ENCODE measurements at places on chromosomes 3 and 15.

DNA sequence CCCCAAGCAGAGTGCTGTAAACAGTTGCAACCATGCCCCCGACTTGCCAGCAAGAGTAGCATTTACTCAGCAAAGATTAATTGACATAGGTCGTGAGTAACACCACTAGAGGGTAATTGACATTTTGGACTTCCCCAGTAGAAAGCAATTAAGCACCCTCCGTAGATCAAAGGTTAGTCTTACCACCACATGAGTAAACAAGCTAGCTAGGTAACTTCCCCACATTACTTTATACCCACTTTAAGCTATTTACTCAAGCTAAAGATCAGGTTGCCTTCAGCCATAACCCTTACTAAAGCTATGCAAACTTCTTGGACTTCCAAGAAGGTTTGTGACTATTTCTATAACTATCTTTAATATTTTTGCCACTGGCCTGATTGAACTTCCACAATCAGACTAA, 1072.7 kb downstream of the OTOL1 start:
- no peak for DNase-seq

DNA sequence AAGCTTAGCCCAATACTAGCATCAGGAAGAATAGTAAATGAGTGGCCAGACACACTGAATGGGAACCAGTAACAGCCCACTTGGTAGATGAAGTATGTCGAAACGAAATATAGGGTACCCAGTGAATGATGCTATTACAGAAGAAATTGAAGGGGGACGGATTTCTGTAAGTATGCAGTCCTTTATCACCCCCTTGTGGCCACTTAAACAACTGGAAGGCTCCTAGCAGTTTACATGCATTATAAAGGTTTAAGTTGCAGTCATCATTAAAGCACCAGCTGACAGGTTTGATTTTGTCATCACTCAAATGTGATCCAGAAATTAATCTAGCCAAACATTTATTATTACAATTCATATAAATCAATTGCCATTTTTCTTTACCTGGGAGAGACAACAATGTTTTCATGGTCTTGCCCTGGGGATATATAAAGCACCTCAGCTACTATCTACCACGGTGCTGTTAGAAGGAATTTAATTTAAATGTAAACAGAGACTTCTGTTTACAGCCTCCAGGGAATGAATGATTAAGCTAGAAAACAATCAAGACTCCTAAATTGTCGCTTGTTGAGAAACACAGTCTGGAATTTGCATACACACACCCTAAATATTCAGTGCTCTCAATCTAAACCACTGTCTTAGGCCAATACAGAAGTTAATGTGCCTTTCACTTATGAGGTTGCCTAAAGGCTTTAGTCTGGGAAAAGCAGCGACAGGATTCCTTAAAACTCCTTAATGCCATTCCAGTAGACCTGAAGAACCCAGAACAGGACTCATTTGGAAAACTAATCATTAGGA, 7.8 kb downstream of the EIF1B start:
- DNase-seq: peak; percentile 71

GRCh38 chr15:101489599-101490407, at the start of gene PCSK6:
Gene PCSK6, minus strand, starts transcription at chr15:101489707. Its CDS starts 37 bp downstream, at chr15:101489670.
- no peak for DNase-seq

- DNase-seq: no peak
Measured at GRCh38 chr3:196585044-196585757, 16.7 kb downstream of the FBXO45 start.

DNA sequence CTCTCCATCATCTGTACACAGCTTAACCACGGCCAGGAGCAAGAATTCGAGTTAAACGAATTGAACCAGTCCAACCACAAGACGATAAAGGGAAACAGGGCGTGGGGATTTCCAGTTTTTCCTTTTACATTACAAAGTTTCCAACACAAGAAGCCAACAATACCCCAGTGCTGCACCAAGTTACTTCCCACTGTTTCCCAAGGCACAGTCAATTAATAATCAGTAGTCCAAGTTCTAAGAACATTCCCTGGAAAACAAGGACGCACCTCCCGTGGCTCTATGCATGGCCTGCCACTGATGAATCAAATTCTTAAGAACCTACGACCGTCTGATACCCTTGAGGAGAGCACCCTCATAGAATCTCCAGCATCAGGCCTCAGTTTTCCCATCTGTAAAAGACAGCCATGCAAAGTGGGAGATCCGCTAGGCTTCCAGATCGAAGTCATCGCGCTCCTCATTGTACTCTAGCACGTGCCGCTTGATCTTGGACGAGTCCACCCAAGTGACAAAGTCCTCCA, 774 bp downstream of the IMP3 start:
- DNase-seq: peak; percentile 36

DNA sequence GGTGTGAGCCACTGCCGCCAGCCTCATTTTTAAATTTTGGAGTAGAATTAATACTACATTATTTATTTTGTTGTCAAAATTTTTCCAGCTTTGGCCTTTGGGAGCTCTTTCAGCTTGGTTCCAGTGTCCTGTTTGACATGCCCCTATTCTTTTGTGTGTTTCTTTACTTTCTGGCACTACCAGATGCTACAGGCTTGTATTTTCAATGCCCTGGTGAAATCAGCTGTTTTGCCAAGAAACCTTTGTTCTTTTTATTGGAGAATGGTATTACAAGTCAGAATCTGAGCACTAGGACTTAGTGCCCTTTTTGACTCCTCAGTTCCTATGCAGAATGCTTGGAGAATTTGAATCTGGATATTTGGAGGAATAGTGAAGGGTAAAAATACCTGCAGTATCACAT, 26.6 kb downstream of the RNF111 start:
- no peak for DNase-seq

DNA sequence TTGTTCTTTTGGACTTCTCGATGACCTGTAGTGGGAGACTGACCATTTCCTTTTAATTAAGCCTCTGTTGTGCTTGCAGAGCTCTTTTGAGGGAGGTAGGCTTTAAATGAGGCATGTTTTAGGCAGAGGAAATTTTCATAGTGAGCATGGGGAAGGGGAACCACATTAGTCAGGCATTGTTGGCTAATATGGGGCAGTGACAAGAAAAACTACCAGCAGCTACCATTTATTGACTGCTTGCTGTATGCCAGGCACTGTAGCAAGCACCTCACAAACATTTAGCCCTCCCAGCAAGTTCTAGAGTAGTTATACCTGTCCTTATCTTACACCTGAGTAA, 10.9 kb downstream of the ATG7 start:
- no peak for DNase-seq

GRCh38 chr3:124257336-124257864, 265.5 kb upstream of the ROPN1 start:
- DNase-seq: no peak

Data from CD4-positive, alpha-beta T cell treated with Interleukin-4 for 4 hours (primary cell).